ENCODE measurements at places on chromosomes 1 and 21. TPM values are rescaled to one million over a fixed set of nuclear protein-coding genes. Genes with fewer than 3 reads are reported as not detected.

RNF186 gene
- total RNA-seq, result not detected

HES4 gene
- total RNA-seq, result 7.3 TPM

SYF2 gene
- 33.9 TPM for total RNA-seq

ANGPTL1 gene
- 47.5 TPM for total RNA-seq

RAP1GAP gene
- total RNA-seq, result 1.0 TPM
